ENCODE measurements at places on chromosomes 2 and 18. TPM values are rescaled to one million over a fixed set of nuclear protein-coding genes. Genes with fewer than 3 reads are reported as not detected.

The CPSF3 gene
- 23.2 TPM for total RNA-seq

GRCh38 chr18:59646228-59646962, 50.8 kb downstream of the CCBE1 start:
- DNase-seq, result no peak

The KCNG2 gene
- 0.46 TPM for total RNA-seq

DNA sequence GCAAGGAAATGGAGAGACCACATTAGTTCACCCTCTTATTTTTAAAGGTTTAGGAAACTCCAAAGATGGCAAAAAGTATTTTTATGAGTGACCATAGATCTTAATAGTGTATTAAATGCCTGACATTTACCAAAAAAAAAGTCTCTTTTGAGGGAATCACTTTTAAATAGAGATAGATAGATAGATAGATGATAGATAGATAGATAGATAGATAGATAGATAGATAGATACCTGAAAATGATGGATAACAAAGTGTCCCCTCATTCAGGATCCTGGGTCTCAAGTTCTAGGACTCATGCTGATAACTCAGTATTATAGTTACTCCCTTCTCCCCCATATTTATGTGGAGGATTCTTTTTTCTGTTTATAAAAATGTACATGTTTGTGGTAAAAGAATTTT, 52.8 kb downstream of the FARP2 start:
- no peak for DNase-seq

The PAX8 gene
- total RNA-seq, result 1.6 TPM

DNA sequence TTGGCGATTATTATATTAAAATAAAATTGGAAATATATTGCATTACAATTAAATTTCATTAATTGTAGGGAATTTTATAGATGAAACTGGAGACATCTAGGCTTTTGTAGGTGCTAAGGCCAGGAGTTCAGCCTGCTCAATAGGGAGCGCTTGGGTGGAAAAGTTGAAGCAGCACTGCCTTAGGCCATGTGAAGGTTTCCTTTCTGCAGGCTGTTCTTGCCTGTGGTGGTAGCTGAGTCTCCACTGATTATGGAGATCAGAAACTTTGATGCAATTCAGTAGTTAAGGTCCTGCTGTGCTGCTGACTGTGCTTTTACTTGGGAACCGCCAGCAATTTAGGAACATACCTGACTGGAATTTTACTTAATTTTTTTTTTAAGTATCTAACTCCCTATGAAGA, 179.9 kb upstream of the BOD1L2 start:
- no peak for DNase-seq

DNA sequence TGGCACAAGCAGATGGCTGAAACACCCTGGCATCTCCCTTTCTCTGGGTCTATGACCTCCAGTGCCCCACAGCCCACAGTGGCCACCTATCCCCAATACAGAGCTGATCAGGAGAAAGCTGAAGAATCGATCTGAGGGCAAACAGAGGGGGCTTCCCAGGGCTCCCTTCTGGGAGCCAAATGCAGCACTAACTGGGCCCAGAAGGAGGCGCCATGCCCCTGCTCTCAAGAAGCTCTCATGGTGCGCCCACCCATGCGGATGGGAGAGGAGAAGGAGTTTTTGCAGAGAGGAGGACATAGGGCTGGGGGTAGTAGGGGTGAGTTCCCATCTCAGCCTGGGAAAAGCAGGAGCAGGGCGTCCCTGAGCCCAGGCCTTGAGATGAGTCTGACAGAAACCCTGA, 787.3 kb upstream of the RAB6C start:
- DNase-seq, result no peak

- DNase-seq, result no peak
Observed at GRCh38 chr18:40357536-40357935, 1597.5 kb upstream of the PIK3C3 start.

The RTP5 gene
- total RNA-seq, result not detected

DNA sequence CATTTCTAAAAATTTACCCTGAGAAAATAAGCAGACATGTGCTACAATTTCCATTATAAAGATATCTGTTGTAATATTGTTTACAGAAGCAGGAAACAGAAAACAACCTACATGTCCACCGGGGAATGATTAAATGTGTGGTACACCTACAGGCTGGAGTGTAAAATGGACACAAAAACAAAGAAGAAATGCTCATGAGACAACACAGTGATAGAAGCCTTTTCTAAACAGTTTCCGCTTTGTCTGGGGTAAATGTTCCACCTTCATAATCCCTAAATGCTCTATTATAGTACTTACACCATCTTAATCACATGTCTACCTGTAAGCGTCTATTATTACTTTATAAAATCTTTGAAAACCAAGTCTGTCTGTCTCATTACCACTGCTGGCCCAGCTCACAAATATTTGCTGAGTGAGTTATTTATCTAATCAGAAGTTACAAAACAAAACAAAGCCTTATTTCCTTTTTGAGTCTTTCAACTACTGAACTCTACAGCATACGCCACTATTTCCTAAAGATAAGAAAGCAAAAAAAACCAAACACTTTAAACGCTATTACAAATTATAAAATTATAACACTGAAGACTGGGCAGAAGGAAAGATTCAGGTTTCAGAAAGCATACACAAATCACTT, 95.3 kb downstream of the PIGN start:
- DNase-seq, result no peak

- DNase-seq, result no peak
Observed at GRCh38 chr18:41928581-41928980, 26.5 kb upstream of the PIK3C3 start.

The DNAH6 gene
- 1.1 TPM for total RNA-seq

The CHST9 gene
- 0.03 TPM for total RNA-seq

- DNase-seq, result peak; percentile 86
Observed at GRCh38 chr18:80033181-80034067, 810 bp upstream of the RBFA start.

- DNase-seq, result no peak
Observed at GRCh38 chr2:149579972-149580882, 7.3 kb downstream of the MMADHC start.

DNA sequence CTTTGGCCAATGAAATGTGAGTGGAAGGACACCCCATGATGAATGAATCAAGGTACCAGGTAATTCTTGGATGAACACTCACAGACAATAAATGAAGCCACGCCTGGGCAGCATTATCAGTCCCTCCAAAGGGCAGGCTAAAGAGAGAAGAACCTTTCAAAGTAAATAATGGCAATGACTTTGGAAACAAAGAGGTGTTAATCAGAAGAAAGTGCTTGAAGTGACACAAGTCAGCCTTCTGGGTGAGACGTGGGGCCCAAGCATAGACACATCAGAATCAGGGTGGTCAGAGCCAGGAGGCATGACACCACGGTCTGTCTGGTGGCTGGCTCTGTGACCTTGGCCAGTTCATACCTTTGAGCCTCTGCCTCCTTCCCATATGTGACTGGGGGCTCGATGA, 103.3 kb downstream of the POLR1A start:
- no peak for DNase-seq

DNA sequence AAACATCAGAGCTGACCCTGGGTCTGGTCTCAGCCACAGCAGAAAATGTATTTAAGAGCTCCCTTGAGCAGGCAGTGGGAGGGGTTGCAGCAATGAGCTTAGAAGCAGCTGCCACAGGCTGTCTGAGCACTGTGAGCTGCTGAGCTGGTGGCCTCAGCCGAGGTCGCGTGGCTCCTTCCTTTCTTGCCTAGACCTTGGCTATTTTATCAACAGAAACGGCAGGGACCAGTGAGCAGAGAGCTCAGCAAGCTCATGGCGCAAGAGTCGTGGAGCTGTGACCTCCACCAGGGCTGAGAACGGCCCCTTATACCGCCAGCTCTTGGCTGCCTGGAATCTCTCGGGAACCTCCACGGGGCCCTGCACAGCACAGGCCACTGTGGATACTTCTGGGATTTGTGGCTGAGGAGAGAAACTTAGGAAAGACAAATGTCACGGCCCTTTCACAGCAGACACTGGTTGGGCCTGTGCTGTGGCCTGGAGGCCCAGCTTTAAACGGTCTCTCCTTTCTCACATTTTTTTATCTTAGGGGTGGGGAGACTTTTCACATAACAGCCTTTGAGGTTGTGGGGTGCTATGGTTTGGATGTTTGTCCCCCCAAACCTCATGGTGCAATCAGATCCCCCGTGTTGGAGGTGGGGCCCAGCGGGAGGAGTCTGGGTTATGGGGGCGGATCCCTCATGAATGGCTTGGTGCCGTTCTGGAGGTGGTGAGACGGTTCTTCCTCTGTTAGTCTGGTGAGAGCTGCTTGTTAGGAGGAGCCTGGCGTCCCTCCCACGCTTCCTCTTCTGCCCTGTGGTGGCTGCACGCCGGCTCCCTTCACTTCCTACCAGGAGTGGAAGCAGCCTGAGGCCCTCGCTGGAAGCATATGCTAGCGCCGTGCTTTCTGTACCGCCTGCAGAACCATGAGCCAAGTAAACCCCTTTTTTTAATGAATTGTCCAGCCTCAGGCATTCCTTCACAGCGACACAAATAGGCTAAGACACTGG, 1.7 kb downstream of the ALLC start:
- peak; percentile 36 for DNase-seq

The ZSWIM2 gene
- not detected for total RNA-seq

- DNase-seq, result no peak
Observed at GRCh38 chr18:40063488-40063887, 1891.5 kb upstream of the PIK3C3 start.

The GALNT5 gene
- 40.2 TPM for total RNA-seq

- DNase-seq, result no peak
Observed at GRCh38 chr2:56001947-56002346, 78.4 kb upstream of the EFEMP1 start.

DNA sequence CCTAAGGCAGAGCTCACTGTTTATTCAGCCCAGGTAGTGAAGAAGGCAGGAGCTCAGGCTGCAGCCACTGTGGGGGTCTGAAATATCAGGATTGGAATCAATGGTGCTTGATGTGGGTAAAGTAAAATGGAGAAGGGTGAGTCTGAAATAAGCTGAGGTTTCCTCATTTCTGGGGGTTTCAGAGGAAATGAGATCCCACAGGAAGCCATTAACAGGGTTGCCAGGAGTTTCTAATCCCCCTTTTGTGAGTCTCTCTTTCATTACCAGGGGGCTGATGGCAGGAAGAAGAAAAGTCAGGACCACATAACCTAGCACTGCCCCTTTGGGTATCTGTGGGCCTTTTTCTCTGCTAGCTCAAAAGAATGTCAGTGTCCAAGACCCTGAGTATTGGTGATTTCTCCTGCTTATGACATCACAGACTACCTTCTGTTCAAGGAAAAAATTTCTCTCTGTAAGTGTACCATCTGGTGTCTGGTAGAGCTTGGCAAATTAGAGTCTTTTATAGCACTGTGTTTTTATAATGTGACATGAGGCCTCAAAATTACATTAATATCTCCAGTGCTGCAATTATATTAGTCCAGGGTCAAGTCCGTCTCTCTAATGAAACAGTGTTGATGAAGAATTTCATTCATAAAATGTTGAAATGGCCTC, 56.0 kb downstream of the LBH start:
- DNase-seq, result no peak

DNA sequence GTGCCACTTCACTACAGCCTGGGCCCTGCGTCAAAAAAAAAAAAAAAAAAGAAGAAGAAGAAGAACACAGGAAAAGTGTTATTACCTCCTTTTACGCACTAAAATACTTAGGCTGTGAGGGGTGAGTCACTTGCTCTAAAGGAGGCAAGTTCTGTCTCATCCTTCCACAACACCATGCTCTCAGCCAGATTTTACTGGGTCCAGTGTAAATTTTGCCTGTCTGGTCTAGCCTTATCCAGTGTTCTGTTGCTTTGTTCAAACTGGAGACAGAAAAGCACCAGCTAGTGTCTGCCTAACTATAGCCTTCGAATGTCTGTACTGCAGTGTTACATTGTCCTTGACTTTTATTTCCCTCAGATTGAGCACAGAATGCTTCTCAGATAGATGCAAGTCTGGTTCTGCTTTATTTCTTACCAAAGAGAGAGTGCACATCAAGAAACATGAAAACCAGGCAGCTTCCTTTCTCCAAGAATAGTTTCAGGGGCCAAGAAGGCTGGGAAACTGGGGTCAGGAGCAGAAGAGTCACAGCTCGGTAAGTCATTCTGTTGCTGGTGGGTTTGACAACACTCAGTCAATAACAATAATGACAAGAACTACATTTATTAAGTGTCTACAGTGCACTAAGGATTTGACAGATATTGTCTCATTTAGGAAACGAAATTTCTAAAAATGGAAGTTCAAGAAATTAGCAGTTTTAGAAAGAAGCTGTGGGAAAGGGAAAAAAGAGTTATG, 3.1 kb upstream of the MSGN1 start:
- no peak for DNase-seq

DNA sequence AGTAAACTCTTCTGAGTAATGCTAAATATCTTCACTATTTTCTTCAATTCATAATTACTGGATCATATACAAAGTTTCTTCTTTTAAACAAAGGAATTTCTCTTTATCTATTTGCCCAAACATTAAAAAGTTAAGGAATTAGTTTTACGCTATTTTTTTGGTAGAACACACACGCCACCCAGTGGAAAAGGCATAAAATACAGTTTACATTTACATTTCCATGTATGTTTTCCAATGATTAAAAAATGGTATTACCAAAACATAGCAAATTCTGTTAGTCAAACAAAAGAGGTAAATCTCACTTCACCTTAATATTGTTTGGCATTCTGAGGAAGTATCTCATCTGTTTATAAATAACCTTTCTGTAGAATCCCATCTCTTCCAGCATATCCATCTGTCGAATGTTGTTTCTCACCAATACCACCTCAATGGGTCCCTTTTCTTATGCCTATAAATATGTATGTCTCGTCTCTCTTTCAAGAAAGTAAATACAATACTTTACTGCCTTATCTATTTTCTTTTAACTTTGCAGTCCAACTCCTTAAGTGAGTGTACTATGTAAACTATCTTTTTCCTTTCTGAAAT, 7.2 kb downstream of the BOLL start:
- no peak for DNase-seq

GRCh38 chr2:54330926-54331835, 75.2 kb upstream of the TSPYL6 start:
- DNase-seq, result no peak

DNA sequence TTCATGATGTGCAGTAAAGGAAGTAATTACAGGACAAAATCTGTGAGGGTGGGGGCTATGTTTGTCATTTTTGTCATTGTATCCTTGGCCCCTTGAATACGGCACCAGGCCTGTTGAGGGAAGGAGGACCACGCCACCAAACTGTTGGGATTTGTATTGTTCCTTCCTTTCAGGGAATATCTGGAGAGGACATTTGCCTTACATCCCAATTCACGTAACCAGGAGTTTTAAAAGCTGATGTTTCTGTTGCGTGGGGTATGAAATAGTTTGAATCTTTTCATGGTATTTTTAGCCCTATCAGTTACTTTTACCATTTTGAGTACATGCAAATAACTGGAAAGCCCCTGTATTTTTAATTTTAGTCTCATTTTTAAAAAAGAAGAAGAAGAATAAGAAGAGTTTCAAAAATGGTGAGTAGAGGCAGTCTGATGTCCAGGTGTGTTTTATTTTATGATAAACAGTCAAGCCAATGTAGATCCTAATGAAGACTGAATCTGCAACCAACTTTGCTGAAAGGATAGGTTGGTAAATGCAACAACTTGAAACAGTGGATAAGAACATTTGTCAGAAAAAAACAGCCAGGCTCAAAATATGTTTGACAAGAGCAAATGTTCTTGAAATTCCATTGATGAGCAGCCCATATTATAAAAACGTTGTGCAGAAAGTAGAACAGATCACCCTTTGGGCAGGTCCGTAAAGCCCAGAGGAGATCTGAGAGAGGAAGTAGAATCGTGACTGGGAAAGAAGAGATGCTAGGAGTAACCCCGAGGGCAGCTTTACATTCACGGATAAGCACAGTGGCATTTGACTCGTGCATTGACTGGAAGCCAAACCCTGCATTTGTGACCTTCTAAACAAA, 54.5 kb downstream of the RASGRP3 start:
- DNase-seq, result no peak
